ENCODE measurements at places on chromosomes 4 and X. TPM values are rescaled to one million over a fixed set of nuclear protein-coding genes. Genes with fewer than 3 reads are reported as not detected.

- no peaks in the 10 kb centered on the region for H3K36me3 ChIP-seq
- no peak overlapping the region for H3K4me3 ChIP-seq
- H3K27ac ChIP-seq: no peak overlapping the region
- DNase-seq: no peak
Observed at GRCh38 chr4:153781280-153781679, 7.6 kb downstream of the SFRP2 start.

GRCh38 chrX:1394731-1395501 is 3.0 kb upstream of the SLC25A6 start:
- H3K4me3 ChIP-seq: no peak overlapping the region
- H3K27me3 ChIP-seq: no peaks in the 10 kb centered on the region
- peaks cover 29% of the 10 kb centered on the region for H3K4me1 ChIP-seq
- no peak for DNase-seq
- no peak overlapping the region for H3K27ac ChIP-seq

DNA sequence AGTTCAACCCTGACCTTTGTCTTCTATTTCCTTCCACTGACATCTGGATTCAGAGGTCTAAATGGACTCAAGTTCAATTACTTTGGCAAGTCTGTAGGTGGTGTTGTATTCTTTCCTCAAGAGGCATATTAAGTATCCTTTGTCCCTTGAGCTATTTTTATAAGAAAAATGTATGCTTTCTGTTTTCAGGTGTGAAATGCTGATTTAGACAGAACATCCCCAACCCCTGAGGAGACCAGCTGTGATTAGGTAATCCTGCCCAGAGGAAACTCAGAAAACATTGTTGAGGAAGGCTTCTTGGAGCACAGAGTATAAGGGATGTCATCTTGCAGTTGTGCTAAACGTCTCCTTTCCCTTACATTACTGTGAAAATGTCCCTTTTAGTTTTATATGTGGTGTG is 46.6 kb upstream of the EGFL6 start:
- H3K27me3 ChIP-seq: no peaks in the 10 kb centered on the region
- no peak overlapping the region for H3K27ac ChIP-seq
- no peaks in the 10 kb centered on the region for H3K4me1 ChIP-seq
- H3K36me3 ChIP-seq: no peaks in the 10 kb centered on the region

- no peaks in the 10 kb centered on the region for H3K36me3 ChIP-seq
- peak; percentile 3 for DNase-seq
- H3K4me1 ChIP-seq: no peaks in the 10 kb centered on the region
- H3K4me3 ChIP-seq: no peak overlapping the region
- no peak overlapping the region for H3K27ac ChIP-seq
Observed at GRCh38 chrX:128106630-128107029, 54.4 kb upstream of the ACTRT1 start.

DNA sequence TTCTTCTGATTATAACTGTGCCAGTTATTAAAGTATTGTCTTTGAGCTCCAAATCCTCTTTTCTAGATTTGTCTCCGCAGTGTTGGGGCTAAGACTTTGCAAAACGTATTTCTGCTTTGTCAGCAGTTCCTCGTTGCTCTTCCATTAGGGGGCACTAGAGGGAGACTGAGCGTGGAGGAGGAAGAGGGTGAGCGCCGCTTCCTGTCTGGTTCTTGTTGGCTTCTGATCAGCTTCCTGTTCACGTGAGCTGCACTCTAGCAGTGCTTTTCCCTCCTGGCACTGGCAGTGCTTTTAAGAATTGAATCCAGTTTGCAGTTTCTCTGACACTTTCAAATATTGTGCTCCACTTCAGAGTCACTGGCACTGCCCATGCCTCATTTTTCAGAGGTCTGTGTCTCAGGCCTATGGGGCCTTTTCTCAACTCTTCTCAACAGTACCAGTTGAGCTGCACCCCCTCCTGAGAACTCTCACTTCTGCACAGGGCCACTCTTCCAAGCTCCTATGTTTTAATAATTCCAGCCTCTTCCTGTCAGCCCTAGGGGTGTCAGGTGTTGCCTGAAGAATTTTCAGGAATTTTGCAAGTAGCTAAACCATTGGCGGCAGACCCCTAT is 54.4 kb upstream of the LCORL start:
- H3K4me3 ChIP-seq: no peak overlapping the region
- no peak overlapping the region for H3K27ac ChIP-seq

The USP9X gene
- 81.0 TPM for total RNA-seq
